MV-4-11 (cell line): ENCODE measurements at places on chromosomes 7 and 10.
A peak's percentile ranks its signal among the peaks of the same experiment; 100 is the strongest.

- DNase-seq, result no peak
These were observed 172.4 kb downstream of the JAZF1 start for GRCh38 chr7:28008171-28008570.

DNA sequence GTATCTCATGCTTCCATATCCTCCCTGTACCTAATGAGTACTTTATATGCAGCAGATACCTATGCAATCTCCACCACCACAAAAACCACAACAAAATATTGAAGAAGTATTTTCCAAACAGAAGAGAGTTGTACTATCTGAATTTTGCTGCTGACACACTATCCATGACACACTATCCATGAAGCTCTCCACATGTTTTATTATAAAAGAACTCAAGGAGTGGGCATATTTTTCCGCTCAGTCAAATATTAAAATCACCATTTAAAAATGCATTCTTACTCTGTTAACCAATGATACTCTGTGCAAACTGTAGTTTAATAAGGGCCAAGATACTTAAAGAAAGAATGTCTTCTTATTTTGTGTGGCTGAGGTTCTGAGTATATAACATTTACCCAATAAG is 2.8 kb downstream of the BET1 start:
- DNase-seq, result no peak

DNA sequence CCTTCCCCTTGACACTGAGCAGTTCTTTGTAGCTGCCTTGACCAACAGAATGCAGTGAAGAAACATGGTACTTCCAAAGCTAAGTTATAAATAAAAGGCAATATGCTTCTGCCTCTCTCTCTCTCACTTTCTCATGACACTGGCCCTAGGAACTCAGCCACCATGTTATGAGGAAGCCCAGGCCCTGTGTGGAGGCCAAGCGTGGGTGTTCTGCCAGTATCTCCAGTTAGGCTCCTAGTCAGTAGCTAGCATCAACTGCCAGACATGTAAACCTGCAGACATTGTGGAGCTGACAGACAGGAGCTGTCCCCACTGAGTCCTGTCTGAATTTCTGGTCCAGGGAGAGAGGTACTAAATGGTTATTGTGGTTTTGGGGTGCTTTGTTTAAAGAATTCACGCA is 45.2 kb downstream of the TMEM209 start:
- no peak for DNase-seq

DNA sequence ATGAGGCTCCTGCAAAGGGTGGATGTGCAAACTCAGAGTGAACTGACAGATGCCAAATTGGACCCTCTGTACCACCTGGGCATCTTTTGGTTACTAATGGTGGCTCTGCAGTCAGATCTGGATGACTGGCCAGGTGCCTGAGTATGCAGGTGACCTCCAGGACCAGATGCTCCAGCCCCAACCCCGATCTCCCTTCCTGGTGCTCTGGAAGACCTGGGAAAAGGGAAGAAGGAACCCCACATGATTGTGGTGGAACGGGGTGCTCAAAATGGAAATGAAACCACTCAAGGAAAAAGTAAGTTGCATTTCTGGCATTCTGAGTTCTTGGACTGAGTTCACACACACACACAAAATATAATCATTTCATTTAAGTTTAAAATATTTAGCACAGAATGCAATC is 9.8 kb upstream of the AEBP1 start:
- DNase-seq, result peak; percentile 7

DNA sequence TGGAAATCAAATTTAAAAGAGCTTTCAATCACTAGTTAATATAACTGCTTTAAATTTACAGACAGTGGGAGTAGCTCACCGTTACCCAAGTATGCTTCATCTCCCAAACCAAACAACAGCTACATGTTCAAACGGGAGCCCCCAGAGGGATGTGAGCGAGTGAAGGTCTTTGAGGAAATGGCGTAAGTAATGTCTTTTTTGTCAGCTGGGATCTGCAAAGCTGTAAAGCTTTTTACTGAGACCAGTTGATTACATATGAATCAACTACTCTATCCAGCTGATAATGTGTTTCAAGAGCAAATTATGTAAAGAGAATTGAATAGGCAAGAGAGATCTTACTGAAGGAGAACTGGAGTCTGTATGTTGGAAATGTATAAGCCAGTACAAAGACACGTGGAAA is 116.2 kb downstream of the GLCCI1 start:
- DNase-seq, result no peak

DNA sequence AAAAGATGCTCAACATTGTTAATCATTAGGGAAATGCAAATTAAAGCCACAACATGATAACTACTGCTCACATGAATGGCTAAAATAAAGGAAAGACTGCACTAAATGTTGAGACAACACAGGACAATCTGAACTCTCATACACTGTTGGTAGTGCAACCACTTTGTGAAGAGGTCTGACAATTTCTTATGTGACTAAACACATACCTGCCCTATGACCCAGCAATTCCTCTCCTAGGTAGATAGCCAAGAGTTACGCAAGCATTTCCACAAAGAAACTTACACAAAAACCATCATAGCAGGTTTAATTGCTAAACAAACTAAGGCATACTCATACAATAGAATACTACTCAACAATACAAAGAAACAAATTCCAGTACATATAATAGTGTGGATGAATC is 41.8 kb upstream of the HERPUD2 start:
- no peak for DNase-seq

DNA sequence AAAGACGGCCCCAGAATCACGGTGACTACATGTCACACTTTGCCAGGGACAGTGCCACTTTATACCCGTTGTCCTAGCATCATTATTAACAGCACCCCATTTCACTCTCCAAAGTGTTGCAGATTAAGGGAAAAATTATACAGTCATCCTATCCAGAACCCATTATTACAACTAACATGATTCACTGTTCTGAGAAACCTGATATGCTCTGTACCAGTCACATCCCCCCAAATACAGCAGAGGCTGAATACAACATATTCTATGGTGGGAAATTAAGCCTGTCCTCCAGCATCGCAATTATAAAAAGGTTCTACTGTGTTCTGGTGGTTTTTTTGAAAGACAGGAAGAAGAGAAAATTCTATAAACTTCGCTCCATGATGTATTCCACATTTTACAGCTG is 162.1 kb downstream of the JAZF1 start:
- DNase-seq, result no peak

- no peak for DNase-seq
These were observed 78.1 kb downstream of the VSTM4 start for GRCh38 chr10:49037187-49037586.

- DNase-seq, result no peak
These were observed 36.9 kb downstream of the VSTM4 start for GRCh38 chr10:49078433-49078832.

GRCh38 chr7:12699299-12699698 is 11.9 kb downstream of the ARL4A start:
- no peak for DNase-seq

DNA sequence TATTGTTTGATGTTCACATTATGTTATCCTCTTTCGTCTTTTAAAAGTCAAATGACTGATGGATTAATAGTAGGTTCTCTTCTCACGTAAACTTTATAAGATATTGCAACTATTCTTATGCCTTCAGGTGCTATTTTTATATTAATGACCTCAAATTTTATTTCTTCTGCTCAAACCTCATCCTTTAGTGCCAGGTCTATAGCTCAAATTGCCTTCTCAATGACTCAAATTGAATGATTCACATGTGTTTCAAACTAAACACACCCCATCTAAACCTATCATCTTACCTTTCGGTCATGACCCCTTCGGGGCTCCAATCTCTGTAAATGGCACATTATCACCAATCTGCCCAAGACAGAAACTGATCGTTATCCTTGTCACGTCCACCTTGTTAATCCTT is 22.0 kb upstream of the LIPF start:
- DNase-seq, result no peak

GRCh38 chr7:70178787-70179186 is 580.5 kb downstream of the AUTS2 start:
- DNase-seq, result peak; percentile 44
